ENCODE measurements at places on chromosomes 16 and 17.

- no peak for DNase-seq
Observed at GRCh38 chr17:31825961-31826691, 32.9 kb downstream of the COPRS start.

- no peak for DNase-seq
Observed at GRCh38 chr17:38658741-38659345, 15.9 kb downstream of the EPOP start.

DNA sequence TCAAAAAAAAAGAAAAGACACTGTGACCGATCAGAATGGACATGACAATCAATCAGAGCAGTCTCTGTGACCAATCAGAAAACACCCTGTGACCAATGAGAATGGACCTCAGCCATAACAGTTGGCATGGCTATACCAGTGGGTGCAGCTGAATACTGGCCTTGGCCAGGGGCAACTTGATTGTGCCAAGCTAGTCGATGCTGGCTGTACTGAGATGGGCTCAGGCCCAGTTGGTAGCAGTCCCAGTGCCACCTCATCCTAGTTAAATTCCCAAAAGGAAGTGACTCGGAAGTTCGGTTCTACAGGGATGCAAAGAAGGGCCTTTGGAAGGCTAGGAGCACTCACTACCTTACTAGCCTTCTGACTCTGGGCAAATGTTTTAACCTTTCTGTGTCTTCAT is 37.2 kb upstream of the BCO1 start:
- no peak for DNase-seq

DNA sequence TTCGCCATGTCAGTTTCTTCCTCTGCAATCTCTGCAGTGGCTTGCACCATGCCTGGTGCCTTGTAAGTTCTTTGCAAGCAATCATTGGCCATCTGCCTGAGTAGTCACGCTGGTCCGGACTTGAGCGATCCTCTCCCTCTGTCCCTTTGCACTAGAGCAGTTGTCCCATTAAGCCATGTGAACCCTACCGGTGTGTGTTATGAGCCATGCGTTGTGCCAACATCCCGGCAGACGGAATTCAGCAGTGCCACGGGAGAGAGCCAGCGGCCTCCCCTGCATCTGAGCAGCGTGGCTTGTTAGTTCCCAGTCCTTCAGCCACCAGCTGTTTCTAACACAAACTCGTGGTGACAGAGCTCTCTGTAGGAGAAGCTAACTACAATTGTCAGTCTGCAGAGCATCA is 275.1 kb upstream of the HSBP1 start:
- no peak for DNase-seq

DNA sequence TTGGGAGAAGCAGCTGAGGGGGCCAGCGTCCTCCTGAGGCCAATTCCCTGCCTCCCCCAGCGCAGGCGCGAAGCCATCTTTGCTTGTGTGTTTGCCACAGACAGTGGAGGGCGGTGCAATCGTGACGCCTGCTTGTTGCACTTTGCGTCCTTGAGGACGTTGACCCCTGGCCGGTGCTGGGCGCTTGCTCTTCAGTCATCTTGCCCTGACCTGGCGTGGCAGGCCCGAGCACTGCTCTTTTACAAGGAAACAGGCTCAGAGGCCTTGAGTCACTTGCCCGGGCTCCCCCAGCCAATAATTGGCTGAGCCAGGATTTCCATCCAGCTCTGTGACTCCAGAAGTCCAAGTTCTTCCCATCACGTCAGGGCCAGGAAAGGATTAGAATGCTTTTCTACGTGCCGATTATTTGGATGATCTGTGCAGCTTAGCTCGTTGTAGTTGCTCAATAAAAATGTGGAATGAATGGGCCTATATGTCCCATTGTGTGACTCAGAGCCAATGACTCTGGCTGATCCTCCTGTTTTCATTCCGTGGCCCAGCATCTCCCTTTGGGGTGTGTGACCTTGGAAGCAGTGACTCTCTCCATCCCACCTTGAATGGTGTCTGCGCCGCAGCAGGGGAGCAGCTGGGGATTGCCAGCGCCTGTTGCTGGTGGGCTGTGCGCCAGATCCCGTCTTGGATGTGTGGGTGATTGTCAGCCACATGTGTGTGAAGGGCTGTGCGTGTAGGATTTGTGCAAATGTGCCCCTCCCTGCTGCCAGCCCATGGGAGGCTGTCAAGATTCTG is 214.1 kb downstream of the SEC14L1 start:
- DNase-seq = peak; percentile 2

GRCh38 chr16:78749745-78750268 is 650.4 kb downstream of the WWOX start:
- DNase-seq = no peak

GRCh38 chr16:21163576-21163975 is 5.1 kb downstream of the LDAF1 start:
- no peak for DNase-seq

DNA sequence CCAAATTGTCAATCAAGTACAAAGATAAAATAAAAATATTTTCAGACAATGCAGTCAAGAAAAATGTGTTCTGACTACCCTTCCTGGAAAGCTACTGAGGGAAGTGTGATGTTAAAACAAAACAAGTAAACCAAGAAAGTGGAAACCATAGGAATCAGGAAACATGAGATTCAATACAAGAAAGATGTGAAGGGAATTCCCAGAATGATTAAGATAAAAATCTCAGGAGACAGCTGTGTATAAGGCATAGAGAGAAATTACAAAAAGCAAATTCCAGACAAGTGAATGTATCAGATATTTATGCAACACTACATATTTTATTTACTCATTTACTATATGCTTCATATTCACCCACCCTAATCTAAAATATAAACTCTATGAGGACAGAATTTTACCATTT is 32.2 kb downstream of the TRIM37 start:
- no peak for DNase-seq

DNA sequence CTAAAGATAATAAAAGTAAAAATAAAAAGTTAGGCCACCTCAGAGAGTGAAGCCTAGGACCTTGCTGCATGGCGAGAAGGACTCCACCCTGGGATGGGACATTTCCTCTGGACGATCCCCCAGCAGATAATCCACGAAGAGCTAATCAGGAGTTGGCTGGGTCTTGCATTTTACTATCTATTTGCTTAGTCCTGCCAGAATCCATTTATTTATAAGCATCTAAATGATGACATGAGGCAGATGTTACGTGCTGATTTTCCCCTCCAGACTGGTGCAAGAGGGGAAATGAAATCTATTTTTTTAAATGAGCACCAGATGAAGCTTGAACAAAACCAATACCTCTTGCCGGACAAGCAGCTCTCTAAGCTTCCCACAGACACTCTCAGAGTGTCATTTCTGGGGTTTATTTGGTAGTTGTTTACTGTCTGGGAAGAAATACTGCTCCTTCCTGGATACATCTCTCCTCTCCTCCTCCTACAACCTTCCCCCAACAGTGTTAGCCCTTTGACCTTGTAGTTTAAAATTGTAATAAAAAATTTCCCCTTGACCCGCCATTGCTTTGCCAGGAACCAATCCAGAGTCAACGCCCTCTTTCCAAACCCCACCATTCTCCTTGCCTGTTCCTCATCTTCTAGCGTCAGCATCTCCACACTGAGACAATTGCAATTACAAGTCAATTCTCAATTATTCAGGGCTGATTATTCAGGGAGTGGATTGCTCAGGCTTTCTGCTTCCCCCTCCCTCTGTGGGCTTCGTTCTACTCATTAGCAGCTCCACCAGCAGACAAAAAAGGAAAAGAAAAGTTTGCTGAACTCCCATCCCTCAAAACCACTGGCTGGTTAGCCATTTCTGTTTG is 63.0 kb downstream of the GSG1L start:
- DNase-seq = no peak

GRCh38 chr16:55642611-55643010 is 13.2 kb upstream of the SLC6A2 start:
- DNase-seq = no peak

DNA sequence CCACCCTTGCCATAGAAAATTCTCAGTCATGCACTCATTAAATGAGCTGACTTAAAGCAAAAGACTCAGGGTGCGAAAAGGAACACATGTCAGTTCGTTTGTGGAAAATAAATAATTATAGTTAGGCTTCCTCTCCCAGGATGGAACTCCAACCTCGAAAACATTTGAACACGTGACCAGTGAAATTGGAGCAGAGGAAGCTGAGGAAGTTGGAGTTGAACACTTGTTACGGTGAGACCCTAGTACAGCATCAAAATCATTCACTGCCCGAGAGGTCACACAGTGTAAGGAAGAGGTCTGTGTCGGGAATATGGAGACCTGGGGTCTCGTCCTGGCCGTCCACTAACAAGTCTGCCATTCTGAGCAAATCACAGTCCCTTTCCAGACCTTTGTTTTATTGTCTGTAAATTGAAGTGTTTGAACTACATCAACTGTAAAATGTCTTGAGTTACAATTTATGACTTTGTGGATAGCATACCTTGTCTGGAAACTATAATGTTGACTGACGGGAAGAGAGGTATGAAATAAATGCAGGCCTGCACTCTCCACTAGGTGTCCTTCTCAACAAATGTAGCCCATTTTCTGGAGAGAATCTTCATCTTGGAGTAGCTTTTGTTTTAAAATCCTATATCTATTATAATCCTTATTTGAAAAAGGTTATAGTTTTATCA is 7.7 kb downstream of the PSMD7 start:
- no peak for DNase-seq

DNA sequence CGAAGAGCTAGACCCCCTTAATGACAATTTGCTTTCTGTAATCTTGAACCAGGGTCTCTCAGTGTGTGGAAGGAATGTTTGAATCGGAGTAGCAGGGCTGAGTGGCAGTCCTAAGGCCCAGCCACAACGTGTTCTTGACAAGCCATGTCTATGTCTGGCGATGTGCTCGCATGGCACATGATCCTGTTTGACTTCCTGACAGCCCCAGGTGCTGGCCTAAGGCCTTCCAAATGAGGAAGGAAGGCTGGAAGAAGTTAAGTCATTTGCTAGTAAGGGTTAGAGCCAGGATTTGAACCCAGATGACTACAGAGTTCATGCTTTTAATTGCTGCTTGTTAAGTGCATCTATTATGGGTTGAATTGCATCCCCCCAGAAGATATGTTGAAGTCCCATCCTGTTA is 486.7 kb downstream of the MAF start:
- no peak for DNase-seq

DNA sequence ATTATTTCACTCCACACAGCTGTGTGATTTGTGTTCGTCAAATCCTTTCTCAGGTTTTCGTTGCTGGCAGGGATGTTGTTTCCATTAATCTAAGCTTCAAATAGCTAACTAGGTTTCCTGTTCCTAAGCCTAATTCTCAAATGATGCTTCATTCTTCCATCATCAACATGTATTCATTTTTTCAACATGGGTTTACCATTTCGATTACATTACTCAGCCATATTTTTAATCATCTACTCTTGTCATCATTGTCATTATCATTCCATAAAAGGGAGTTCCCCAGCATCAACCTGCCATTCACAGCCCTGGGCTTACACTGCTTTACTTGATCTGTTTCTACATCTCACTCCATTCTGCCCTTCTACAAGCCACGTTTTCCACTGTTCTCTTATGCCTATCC is 33.3 kb upstream of the ANKFN1 start:
- no peak for DNase-seq

- DNase-seq = no peak
Observed at GRCh38 chr17:33816036-33816435, 439.0 kb upstream of the CCL2 start.

DNA sequence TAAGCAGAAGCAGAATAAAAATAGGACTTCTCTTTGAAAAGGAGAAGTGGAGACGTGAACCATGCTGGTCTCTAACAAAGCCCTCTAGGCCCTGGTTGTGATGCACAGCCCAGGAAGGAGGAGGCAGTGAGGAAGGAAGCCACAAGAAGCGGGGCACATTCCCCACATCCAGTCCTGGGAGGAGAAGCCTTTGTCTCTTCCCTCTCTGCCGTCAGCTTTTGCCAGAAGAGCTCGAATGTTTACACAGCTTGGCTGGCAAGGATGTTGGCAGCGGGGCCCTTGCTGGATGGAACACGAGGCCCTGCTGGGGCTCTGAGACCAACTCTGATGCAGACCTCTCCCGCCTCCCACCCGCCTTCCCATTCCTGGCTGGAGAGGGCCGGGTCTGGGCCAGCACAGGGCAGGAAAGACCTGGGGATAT is 91.3 kb downstream of the MAF start:
- no peak for DNase-seq

GRCh38 chr17:64223283-64223682 is 39.8 kb downstream of the TEX2 start:
- no peak for DNase-seq

- DNase-seq = no peak
Observed at GRCh38 chr17:72635034-72635635, 457.4 kb downstream of the SLC39A11 start.

- no peak for DNase-seq
Observed at GRCh38 chr16:8489580-8489979, 100.7 kb downstream of the TMEM114 start.

DNA sequence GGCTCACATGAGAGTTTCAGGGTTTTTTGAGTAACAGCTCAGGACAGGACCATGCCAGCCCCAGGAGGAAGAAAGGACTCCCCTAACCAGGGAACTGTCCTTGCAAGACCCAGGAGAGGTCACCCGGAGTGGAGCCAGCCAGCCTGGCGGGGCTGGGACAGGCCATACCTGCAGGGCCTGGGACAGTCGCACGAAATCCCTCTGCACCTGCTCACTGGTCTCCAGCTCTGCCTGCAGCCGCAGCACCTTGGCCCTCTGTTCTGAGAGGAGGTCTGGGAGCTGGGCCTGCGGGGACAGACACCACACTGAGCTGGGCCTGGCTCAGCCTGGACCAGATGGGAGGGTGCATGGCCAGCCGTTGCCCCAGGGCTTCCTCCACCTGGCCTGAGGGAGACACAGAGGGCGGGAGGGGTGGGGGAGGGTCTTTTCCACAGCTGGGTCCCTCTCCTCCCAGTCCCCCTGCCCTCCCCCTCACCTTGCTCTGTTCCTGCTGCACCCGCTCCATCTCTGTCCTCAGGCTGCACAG is 19.7 kb downstream of the RABEP2 start:
- DNase-seq = no peak

GRCh38 chr17:795276-795675 is 13.1 kb downstream of the MRM3 start:
- no peak for DNase-seq

DNA sequence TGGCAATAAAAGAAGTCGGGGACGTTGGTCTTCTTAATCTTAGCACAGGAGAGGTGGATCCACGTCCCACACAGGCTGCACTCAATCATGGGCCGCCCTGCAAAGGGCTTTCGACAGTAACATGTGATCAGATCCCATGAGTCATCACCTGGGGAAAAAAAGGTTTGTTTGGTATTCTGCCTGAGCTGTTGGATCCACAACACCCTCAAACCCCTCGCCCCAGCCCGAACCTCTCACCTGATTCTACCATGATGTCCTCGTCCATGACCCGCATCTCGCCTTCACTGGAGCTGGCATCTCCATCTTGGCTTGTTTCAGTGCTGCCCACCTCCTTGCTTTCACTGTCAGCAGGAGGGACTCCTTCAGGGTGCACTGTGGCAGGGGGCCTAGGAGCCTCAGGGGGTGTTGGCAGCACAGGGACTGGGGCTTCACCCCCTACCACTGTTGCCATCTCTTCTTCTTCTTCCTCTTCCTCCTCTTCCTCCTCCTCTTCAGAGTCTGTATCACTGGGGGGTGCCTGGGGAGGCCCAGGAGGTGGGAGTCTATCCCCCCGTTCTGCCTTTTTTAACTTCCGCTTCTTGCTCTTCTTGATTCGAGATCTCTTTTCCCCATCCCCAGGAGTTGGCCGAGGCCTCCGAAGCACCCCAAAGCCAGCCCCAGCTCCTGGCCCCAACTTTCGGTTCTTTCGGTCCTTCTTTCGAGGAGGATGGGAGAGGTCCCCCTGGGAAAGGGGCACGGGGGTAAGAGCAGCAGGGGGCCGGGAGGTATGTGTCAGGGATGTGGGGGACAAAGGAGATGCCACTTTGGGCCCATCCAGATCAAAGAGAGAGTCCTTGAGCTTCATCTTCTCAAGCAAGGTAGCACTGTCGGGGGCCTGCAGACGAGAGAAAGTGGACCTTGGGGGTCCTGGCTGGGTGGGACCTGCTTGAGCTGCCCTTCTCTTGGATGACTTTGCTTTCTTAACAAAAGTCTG is 1.7 kb upstream of the DVL2 start:
- no peak for DNase-seq

Data from stimulated activated CD4-positive, alpha-beta T cell treated with anti-CD3 and anti-CD28 coated beads, Interleukin-4, amount 100 ng/mL, for 24 hours (primary cell).